Stimulated activated naive CD8-positive, alpha-beta T cell treated with anti-CD3 and anti-CD28 coated beads, Interleukin-15, amount 100 ng/mL, for 72 hours (primary cell): ENCODE measurements at places on chromosomes 13 and 19.

- no peak for DNase-seq
Observed at GRCh38 chr19:42200116-42200715, 17.3 kb downstream of the DEDD2 start.

GRCh38 chr13:27257648-27258253 lies 6.4 kb downstream of the RPL21 start:
- DNase-seq: no peak

GRCh38 chr13:45875951-45876350 lies 24.4 kb upstream of the SIAH3 start:
- no peak for DNase-seq

DNA sequence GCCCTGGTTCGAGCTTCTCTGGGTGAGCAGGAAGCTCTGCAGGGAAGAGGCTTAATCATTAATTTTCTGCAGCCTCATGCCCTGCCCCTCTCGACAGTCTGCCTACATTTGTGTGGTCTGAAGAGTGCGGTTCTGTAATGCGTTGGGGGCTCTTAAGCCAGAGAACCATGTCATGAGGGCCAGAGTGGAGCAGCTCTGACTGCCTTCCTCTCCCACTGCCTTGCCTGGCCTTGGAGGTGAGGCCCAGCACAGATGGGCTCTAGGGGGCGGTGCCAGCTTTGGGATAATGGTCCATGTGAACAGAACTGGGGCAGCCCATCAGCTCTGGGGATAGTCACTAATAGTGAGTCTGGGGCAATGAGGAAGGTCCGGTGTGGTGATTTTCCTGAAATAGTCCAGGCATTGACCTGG lies 5.7 kb downstream of the FGF9 start:
- no peak for DNase-seq

GRCh38 chr13:71864986-71865873 lies 1.8 kb downstream of the DACH1 start:
- peak; percentile 1 for DNase-seq

- no peak for DNase-seq
Observed at GRCh38 chr13:46896341-46897137, at the start of gene HTR2A. Gene HTR2A, minus strand, starts transcription at chr13:46897053. Its CDS starts 1,147 bp downstream, at chr13:46895906.

GRCh38 chr13:72648513-72649065 lies 78.8 kb downstream of the MZT1 start:
- no peak for DNase-seq

- no peak for DNase-seq
Observed at GRCh38 chr13:22880741-22881720, 299.7 kb upstream of the SGCG start.

DNA sequence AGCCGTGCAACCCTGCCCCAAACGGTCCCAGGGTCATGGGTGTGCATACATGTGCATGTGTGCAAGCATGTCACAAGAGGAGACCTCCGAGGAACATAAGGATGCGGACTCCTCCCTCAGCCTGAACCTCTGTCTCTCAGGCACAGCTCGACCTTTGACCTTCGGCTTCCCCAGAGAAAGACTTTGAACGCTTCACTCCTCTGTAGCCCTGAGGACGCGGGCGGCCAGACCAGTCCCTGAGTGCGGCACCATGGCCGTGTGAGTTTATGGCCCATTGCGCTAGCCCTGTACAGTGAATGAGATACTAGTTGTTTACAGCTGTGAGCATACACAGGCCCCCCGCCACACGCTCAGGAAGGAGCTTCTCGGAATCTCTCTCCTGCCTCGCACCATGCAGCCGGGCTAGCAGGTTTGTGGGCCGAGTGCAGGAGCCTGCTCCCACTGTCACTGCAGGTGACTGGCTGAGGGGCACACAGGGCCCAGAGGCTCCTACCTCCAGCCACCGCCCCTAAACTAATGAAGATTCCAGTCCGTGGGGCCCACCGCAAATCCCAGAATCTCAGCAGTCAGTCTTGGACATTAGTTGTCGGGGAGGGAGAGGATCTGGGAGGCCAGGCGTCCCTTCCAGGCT lies 10.8 kb downstream of the RASA3 start:
- DNase-seq: no peak

GRCh38 chr13:43915451-43915850 lies 35.7 kb downstream of the LACC1 start:
- DNase-seq: no peak

DNA sequence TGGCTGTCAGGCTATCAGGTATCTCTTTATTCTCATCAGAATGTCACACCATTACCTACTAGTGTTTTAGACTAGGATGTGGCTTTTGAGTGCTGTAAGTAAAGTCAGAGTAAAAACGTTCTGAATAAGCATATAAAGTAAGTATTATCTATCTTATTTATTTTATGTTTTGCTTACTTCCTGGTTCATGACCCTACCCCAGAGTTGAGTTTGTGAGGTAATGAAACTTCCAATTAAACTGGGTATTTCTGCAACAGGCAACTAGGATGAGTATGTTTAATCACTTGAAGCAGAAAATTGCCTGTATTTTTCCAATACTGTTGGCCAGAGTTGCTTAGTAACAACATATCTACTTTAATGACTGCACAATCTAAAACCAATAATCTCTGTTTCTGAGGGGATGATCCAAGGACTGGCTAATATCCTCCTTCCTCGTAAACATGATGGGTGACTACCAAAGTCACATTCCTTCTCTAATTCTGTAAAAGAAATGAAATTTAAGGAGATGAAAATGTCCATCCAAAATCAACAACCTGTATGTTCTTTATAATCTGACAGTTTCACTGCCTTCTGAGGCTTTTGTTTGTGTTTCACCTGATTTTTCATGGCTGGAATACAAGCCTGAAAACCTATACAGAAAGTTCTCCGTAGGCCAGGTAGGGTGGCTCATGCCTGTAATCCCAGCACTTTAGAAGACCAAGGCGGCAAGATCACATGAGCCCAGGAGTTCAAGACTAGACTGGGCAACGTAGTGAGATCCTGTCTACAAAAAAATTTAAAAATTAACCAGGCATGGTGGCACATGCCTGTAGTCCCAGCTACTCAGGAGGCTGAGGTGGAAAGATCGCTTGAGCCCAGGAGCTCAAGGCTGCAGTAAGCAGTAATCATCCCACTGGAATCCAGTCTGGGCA lies 83.1 kb downstream of the ABCC4 start:
- no peak for DNase-seq

- no peak for DNase-seq
Observed at GRCh38 chr13:77579959-77580358, 44.5 kb downstream of the SCEL start.

- no peak for DNase-seq
Observed at GRCh38 chr13:62093984-62094780, 678.5 kb upstream of the PCDH20 start.

GRCh38 chr13:98299235-98299965 lies 122.3 kb upstream of the RNF113B start:
- no peak for DNase-seq

DNA sequence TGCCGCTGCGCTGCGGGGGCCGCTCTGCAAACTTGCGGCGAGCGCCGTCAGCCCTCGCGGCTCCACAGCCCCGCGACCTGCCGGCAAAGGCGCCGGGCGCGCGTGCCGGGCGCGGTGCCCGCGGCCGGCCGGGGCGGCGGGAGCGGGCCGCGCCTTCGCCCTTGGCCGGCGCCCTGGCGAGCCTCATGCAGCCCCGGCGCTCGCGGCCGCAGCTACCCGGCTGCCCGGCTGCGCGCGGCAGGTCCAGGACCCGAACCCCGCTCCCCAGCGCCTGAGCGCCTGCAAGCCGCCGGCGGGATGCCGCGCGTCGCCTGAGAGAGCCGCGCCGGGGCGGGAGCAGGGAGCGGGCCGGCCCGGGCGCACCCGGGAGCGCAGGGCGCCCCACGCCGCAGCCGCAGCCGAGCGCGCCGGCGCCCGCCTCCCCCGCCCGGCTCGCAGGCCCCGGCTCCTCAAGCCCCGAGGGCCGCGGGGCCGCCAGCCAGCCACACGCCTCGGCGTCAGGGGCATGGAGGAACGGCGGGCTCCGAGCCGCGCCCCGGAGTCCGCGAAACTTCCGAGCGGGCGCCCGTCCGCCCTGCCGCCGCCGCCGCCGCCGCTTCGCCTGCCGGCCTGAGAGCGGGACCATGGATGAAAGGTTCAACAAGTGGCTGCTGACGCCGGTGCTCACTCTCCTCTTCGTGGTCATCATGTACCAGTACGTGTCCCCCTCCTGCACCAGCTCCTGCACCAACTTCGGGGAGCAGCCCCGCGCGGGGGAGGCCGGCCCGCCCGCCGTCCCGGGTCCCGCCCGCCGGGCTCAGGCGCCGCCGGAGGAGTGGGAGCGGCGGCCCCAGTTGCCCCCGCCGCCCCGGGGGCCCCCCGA lies 564 bp downstream of the HS6ST3 start:
- DNase-seq: no peak

DNA sequence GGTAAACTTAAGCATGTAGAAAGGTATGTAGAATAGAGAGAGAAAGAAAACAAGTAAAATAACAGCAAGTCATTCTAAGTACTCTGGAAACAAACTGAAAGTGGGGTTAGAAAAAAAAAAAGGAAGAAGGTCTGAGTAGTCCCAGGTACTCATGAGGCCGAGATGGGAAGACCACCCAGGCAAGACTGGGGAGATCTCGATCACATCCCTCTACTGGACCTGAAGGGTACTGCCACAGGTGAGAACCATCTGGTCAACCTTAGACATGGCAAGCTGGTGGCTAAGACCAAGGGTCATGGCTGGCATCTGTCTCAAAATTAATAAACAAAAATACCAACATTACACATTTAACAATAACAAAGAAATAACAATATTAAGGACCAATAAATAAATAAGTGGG lies 36.3 kb upstream of the ZNF724 start:
- no peak for DNase-seq

DNA sequence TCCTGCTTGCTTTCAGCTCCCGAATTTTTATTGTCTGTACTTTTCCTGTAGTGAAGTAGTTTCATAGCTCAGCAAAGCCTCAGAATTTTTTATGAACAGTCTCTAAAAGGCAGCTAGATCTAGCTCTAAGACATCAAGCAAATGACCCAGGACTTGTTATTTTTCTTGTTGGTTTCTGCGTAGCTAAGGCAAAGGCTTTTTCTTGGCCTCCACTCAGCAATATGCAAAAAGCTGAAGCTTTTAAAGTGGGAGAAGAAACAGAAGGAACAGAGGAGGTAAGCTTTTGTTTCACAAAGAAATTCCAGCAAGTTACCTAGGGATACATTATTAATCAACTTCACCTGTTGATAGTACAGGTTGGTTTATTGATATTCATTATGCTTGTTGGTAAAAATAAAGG lies 235.9 kb downstream of the PCDH20 start:
- no peak for DNase-seq

GRCh38 chr19:52786078-52786463 lies 520 bp downstream of the ZNF600 start:
- peak; percentile 16 for DNase-seq

GRCh38 chr13:81683521-81683920 lies 1342.6 kb upstream of the SPRY2 start:
- no peak for DNase-seq

GRCh38 chr19:16930753-16931152 lies 42.0 kb downstream of the F2RL3 start:
- DNase-seq: no peak

GRCh38 chr13:44337581-44337980 lies 36.0 kb upstream of the SERP2 start:
- DNase-seq: no peak

GRCh38 chr13:96415831-96416385 lies 326.0 kb downstream of the HS6ST3 start:
- no peak for DNase-seq

GRCh38 chr13:114115796-114116195 lies 16.6 kb downstream of the RASA3 start:
- DNase-seq: no peak

DNA sequence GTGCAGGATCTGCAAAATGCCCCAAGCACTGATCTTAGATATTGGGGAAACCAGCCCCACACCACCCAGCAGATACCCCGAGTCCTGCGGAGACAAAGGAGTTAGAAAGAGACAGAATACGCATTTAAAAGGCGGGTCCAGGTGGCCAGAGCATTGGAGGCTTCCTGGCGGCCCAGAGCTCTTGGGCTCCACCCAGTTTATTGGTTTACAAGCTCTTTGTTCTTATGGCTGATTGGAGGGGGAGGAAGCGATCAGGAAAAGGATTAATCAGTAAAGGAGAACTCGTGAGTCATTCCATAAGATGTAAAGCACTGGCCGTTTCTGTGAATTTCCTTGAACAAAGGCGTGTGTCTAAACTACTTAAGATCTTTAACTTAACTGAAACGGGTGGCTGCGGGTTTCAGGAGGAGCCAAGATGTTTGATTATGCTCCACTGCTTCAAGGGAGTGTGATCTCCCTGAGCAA lies 926 bp downstream of the ZNF587 start:
- no peak for DNase-seq

GRCh38 chr19:13150931-13151604 lies 857 bp downstream of the IER2 start:
- peak; percentile 48 for DNase-seq

DNA sequence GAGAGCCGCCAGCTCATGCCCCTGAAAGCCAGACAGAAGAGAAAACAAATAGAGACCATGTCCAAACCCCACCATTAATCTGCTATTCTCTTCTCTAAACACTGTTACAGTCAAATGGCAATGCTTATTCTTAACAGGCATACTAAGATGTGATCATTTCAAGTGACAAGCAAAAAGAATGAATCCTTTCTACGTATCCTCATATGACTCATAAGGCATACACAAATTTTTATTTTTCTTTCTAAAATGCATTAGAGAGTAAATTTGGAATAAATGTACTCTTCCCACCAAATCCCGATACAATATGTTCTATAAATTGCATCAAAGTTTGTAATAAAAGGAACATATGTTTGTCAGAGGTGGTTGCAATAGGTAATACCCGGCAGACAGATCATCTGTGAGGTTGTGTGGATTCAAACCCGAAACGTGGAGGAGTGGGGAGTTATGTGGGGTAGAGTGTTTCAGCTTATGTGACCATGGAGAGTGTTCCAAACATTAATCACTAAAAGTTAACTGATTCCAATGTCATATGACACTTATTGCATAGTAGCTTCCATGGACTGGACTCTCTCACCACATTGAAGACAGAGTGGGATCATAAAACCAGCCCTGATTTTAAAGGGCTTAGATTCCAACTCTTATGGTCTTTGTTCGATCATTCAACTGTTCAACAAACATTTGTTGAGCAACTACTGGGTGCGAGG lies 213.1 kb downstream of the DCLK1 start:
- no peak for DNase-seq

- DNase-seq: peak; percentile 26
Observed at GRCh38 chr13:32164622-32165268, 133.2 kb downstream of the FRY start.

DNA sequence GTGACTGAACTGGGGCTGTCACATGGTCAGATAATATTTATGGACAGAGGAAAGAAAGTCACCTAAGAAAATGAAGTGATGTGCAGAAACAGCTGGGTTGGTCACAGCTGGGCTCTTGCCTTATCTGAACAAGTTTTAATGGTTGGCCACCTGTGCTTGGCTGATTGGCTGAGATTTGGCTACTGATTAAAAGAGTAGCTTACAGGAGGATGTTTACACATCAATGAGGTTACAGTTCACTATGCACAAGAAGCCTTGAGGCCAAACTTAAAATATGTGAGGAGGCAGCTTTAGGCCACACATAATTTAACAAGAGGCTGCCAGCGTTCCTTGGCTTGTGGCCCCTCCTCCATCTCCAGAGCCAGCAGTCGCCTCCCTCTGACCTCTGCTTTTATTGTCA lies 99.2 kb upstream of the C1QTNF9B start:
- DNase-seq: no peak
